GM04504 (cell line): ENCODE measurements at places on chromosomes 13 and 19.
A peak's percentile ranks its signal among the peaks of the same experiment; 100 is the strongest.

GRCh38 chr19:56310462-56310861 lies 4.2 kb downstream of the ZSCAN5A start:
- DNase-seq = no peak

- no peak for DNase-seq
These were observed 5.5 kb upstream of the GPATCH1 start for GRCh38 chr19:33075519-33075918.

DNA sequence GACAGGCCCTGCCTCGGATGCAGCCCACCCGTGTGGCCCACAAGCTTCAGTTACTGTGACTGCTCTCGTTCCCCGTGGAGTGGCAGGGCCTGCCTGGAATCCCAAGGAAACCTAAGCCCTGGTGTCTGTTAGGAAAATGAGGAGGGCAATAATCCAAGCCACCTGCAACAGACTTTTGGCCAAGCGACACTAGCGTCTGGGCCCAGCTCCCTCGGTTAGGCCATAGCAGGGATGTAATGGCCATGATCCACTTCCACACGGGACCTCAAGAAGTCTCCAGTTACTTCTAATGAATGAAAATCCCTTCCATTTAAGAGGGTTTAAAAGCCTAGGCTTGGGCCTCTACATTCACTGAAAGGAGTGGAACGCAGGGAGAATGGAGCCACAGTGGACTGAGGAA lies 8.9 kb downstream of the ZC3H4 start:
- no peak for DNase-seq

DNA sequence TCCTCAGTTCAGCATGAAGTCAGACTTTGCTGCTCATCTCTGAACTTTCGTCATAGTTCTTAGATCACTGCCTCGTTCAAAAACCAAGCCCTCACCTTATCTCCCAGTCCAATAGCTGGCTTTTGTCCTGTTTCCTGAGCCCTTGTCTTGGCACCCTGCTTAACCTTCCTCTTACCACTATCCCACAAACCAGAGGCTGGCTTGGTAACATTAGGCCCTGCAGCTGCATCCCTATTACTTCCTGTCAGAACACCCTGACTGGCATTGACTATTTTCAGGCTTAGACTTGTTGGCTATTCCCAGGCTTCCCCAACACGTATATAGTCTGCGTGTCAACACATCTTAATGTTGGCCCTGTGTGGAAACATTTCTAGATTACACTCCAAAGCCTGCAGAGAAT lies 172.4 kb downstream of the VWA8 start:
- DNase-seq = no peak

DNA sequence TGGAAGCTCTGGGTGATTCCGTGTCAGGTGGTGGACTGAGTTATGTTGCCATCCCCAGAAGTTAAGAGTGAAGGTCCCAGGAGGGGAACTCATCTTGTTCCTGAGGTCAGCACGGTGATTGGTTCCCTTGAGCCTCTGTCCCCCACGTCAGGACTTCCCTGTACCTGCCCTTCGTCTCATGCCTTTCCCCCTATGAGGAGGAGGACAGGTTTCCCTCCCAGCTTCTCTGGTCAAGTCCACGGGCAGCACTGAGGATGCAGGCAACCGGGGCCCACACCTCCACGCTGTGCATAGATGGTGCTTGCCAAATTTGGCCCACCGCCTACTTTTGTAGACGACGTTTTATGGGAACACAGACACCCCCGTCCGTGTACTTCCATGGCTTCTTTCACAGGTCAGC lies 42.7 kb downstream of the TEX29 start:
- no peak for DNase-seq

- DNase-seq = peak; percentile 7
These were observed 330.3 kb upstream of the MIR17HG start for GRCh38 chr13:91017031-91017668.

DNA sequence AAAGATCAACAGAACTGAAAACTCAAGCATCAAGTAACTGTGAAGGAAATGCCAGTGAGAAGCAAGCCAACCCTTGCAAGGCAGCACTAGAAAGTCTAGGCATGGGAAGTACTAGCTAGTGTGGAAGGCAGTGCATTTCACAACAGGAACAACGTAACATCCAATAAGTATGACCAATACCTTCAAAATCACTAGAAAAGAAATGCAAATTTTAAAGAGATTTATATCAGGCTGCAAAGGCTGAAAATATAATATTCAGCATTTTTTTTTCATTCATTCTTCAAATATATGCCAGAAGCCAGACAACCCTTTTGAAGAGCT lies 121.9 kb downstream of the DLEU7 start:
- DNase-seq = no peak

- DNase-seq = peak; percentile 83
These were observed at the start of gene USE1 for GRCh38 chr19:17215127-17215971. Gene USE1, plus strand, starts transcription at chr19:17215357. Its CDS starts 49 bp downstream, at chr19:17215406.

DNA sequence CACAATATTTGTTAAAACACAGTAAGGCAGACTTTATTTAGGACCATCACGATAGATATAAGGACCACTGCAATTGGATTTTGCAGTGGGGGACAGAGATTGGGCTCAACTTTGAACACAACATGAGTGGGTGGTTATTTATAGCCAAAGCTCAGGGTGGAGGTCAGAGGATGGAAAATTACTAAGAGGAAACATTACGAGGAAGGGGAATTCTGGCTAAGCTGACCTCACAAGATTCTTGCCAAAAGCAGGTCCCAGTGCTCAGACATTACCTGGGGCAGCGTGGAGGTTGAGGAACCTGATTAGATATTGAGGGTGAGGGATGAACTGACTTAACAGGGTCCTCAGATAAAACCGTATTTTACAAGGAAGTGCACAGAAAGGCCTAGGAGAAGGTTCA lies 88.9 kb upstream of the NBEA start:
- DNase-seq = no peak

DNA sequence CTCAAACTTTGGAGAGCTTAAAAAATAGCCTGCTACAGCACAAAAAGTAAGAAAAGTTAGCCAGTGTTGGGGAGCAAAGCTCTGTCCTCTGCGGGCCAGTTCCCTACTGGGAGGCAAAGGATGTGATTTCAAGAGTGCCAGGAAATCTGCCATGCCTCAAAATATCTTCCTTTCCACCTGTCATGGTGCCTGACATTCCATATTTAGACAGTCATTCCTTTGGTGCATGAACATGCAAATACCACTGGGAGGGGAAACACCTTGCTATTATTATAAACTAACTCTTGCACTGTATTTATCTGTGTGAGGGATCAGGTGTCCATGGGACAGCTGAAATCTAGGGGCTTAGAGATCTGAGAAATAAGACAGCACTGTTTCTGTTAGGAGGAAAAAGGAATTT lies 10.3 kb downstream of the FREM2 start:
- no peak for DNase-seq

DNA sequence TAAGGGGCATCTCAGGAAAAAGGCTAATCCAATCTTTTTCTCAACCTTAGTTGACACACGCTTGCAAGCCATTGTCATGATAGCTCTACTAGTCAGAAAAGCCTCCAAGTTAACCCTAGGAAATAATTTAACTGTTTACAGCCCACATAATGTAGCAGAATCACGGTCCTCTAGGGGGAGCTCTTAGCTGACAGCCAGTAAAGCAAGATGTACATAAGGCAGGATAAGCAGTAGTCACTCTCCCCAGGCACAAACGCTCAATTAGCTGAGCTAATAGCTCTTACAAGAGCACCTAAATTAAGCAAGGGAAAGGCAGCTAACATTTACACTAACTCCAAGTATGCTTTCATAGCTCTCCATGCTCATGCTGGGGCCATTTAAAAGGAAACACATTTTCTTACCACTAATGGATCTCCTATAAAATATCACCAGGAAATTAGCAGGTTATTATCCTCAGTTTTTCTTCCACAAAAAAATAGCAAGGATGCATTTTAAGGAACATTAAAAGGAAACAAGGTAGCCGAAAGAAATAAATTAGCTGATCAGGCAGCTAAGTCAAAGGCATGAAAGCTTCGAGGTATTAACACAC lies 33.7 kb upstream of the ZSCAN5A start:
- no peak for DNase-seq

GRCh38 chr19:16446108-16446723 lies 25.6 kb downstream of the EPS15L1 start:
- DNase-seq = no peak
